ENCODE measurements at places on chromosomes 2 and 18. TPM values are rescaled to one million over a fixed set of nuclear protein-coding genes. Genes with fewer than 3 reads are reported as not detected.

Gene GCA
- total RNA-seq: 36.8 TPM

Gene CROCC2
- total RNA-seq: not detected

Gene SERPINB10
- not detected for total RNA-seq

Gene COPS8
- total RNA-seq: 57.1 TPM

Gene CCT7
- total RNA-seq: 175 TPM

Gene TRIM43
- total RNA-seq: not detected

Gene RGPD4
- not detected for total RNA-seq

Gene ASB18
- not detected for total RNA-seq

Gene DSG4
- total RNA-seq: not detected

Gene IL1R2
- 6.1 TPM for total RNA-seq

Gene MOGAT1
- not detected for total RNA-seq

Gene SAG
- total RNA-seq: not detected

Gene SGPP2
- 53.7 TPM for total RNA-seq

Gene FBLN7
- total RNA-seq: 16.0 TPM

Gene POTEC
- not detected for total RNA-seq

Gene SMIM21
- total RNA-seq: not detected

Gene MYO5B
- 102 TPM for total RNA-seq

Gene C1QL2
- not detected for total RNA-seq

Gene TUBB6
- total RNA-seq: 157 TPM

Gene NEB
- total RNA-seq: 5.1 TPM

Gene ALK
- total RNA-seq: 0.08 TPM

Gene INO80B
- total RNA-seq: 46.5 TPM

Gene IL36B
- total RNA-seq: not detected

Gene FSHR
- not detected for total RNA-seq

Gene UGT1A4
- 0.13 TPM for total RNA-seq

Gene CTLA4
- total RNA-seq: not detected

Gene IL36G
- total RNA-seq: not detected

Gene C1GALT1C1L
- not detected for total RNA-seq

Gene COL3A1
- 76.1 TPM for total RNA-seq

Gene YPEL5
- total RNA-seq: 74.7 TPM

Gene OTOF
- total RNA-seq: not detected

Gene CNTNAP5
- total RNA-seq: not detected

Gene VAMP8
- total RNA-seq: 134 TPM

Gene LINC00305
- not detected for total RNA-seq
